ENCODE measurements at places on chromosomes 16 and 17. TPM values are rescaled to one million over a fixed set of nuclear protein-coding genes. Genes with fewer than 3 reads are reported as not detected.
A peak's percentile ranks its signal among the peaks of the same experiment; 100 is the strongest.

The PLCD3 gene
- 123 TPM for total RNA-seq

DNA sequence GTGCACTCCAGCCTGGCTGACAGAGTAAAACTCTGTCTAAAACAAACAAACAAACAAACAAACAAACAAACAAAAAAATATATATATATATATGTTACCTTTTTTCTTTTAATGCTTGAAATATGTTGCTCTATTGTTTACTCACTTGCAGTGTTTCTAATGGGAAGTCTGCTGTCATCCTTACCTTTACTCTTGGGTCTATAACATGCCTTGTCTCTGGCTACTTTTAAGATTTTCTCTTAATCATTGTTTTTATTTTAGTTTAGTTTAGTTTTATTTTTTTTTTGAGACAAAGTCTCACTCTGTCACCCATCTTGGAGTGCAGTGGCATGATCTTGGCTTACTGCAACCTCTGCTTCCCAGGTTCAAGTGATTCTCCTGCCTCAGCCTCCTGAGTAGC lies 16.1 kb upstream of the TNRC6A start:
- H3K36me3 ChIP-seq = no peaks in the 10 kb centered on the region
- no peaks in the 10 kb centered on the region for H3K27me3 ChIP-seq
- no peak overlapping the region for H3K4me3 ChIP-seq
- DNase-seq = no peak
- no peak overlapping the region for H3K27ac ChIP-seq

- H3K4me3 ChIP-seq = no peak overlapping the region
- DNase-seq = no peak
- no peaks in the 10 kb centered on the region for H3K27me3 ChIP-seq
- H3K27ac ChIP-seq = no peak overlapping the region
- no peaks in the 10 kb centered on the region for H3K4me1 ChIP-seq
Measured at GRCh38 chr16:27511657-27512448, 37.9 kb downstream of the GTF3C1 start.

GRCh38 chr16:68061396-68061795 lies 23.8 kb upstream of the NFATC3 start:
- peaks cover 29% of the 10 kb centered on the region for H3K4me1 ChIP-seq
- DNase-seq = peak; percentile 34
- peaks cover 11% of the 10 kb centered on the region for H3K36me3 ChIP-seq
- H3K27ac ChIP-seq = no peak overlapping the region
- H3K27me3 ChIP-seq = no peaks in the 10 kb centered on the region
- H3K4me3 ChIP-seq = no peak overlapping the region

DNA sequence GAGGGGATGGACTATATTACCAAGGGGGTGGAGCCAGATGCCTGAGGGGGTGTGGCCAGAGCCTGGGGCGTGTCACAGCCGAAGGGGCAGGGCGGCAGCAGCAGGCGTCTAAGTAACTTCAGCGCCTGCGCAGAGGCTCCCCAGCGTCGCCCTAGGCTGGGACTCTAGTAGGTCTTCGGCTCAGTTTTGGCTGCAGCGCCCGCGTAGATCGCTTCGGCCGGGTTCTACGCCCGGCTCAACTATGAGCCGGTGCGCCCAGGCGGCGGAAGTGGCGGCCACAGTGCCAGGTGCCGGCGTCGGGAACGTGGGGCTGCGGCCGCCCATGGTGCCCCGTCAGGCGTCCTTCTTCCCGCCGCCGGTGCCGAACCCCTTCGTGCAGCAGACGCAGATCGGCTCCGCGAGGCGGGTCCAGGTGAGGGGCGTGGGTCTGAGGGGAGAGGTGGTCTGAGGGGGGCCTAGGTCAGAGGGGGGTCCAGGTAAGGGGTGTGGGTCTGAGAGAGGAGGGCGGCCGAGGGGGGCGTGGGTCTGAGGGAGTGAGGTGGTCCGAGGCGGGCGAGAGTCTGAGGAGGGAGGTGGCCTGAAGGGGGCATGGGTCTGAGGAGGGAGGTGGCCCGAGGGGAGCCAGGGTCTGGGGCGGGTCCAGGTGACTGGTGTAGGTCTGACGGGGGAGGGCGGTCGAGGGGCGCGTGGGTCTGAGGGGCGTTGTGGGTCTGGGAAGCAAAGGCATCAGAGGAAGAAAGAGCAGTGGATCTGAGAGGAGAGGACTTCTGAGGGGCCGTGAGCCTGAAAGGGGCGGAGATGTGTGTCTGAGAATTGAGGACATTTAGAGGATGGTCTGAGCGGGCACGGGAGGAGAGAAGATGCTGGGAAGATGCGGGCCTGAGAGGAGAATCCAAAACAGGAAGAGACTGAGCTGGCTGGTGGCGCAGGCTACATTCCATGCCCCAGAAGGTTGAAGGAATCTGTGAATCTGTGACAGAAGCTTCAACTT lies at the start of gene LPCAT2:
Gene LPCAT2 (plus strand): TSS at position 132 of the 991 bp plus-strand sequence. CDS start 110 bp downstream, at position 242.
- H3K4me3 ChIP-seq = peak within 1 kb of the TSS; percentile 85
- peak within 1 kb of the TSS; percentile 85 for H3K27ac ChIP-seq
- no peaks in the 10 kb centered on the region for H3K27me3 ChIP-seq
- H3K4me1 ChIP-seq = peaks cover 17% of the 10 kb centered on the region
- DNase-seq = peak; percentile 94

DNA sequence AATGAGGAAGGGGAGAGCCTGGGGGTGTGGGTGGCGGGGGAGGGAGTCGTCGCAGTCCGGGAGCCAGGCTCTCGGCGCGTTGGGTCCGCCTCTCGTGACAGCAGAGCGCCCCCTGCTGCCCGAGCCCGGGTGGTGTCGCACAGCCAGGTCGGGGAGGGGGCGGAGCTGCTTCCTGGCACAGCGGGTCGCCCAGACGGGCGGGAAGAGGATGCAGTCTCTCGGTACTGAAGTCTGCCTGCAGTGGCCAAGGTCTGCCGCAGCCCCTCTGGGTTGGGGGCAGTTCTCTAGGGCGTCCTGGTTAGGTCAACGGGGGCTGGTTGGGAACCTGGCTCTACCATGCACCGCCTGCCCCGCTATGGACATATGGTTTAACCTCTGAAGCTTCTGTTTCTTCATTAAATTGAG lies 38.2 kb upstream of the CCDC182 start:
- peaks cover 7% of the 10 kb centered on the region for H3K4me1 ChIP-seq
- H3K27me3 ChIP-seq = peaks cover 26% of the 10 kb centered on the region
- no peak overlapping the region for H3K27ac ChIP-seq
- no peak overlapping the region for H3K4me3 ChIP-seq
- no peak for DNase-seq

GRCh38 chr16:72473631-72474030 lies 301.7 kb upstream of the PMFBP1 start:
- H3K4me3 ChIP-seq = no peak overlapping the region
- peaks cover 38% of the 10 kb centered on the region for H3K4me1 ChIP-seq
- H3K36me3 ChIP-seq = no peaks in the 10 kb centered on the region
